ENCODE measurements at places on chromosomes 6 and 20.

- DNase-seq: no peak
These were observed 381.0 kb upstream of the SASH1 start for GRCh38 chr6:147961481-147962141.

- no peak for DNase-seq
These were observed 168.8 kb downstream of the EYA2 start for GRCh38 chr20:47063407-47063806.

- no peak for DNase-seq
These were observed 97.5 kb downstream of the ARMC2 start for GRCh38 chr6:108945681-108946159.

DNA sequence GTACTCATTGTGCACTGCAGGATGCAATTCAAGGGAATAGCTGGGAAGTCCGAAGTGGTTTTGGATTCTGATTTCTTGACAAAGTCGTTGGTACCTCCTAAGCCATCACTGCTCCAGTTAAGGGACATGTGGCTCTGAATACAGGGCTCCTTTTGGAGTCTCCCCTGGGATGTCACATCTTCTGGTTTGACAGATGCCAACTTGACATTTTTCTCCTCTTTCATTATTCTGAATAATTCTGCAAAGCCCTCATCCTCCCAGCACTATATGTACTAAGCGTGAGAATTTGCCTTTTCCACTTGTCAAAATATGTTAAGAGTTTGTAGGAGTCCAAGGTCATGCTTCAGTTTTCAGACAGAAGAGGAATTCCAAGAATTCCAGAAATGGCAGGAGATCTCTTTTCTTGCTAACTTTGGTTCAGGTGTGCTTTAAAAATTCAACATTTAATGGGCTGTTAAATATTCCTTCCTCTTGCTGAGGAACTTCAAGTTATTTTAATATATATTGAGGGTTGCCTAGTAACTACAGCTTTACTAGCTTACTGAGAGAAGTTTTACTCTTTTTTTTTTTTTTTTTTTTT is 38.7 kb downstream of the DOK5 start:
- DNase-seq: no peak

GRCh38 chr6:118246406-118246805 is 301.7 kb upstream of the PLN start:
- no peak for DNase-seq

- no peak for DNase-seq
These were observed 43.5 kb downstream of the KIF6 start for GRCh38 chr6:39681674-39682121.

DNA sequence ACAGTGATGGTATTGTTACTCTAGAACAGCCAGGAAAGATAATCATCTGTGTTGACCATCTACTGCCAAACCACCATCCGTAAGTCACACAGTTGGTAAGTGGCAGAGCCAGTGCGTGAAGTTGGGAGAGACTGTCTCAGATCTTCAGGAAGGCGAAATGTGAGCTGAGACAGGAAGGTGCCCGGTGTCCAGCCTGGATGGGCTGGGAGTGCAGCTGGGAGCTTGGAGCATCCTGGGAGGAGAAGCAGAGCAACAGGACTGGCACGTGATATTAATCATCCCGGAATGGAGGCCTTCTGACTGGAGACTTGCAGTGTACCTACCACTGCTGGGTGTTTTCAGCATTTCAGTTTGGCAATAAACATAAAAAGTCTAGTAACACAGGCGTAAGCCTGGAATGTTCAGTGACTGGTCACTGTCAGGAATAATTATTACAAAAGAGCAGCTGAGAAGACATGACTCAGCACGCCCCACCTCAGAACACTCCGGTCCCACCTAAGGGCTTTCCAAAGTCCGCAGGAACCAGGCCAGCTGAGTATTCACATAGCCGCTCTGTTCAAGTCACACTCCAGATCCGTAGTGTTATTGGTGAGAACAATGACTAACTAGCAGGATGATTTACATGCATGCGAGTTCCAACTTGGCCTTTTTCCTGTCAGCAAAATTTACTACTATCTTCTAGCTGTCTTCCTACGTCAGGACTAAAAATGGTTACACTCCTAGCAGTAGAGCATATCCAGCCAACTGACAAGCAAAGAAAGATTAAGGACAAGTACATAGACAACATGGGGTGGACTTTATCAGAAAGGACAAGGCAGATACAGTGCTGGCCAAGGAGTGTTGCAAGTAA is 45.1 kb upstream of the PNRC1 start:
- DNase-seq: peak; percentile 7

- no peak for DNase-seq
These were observed 359.4 kb downstream of the EPHA7 start for GRCh38 chr6:93059911-93060310.

DNA sequence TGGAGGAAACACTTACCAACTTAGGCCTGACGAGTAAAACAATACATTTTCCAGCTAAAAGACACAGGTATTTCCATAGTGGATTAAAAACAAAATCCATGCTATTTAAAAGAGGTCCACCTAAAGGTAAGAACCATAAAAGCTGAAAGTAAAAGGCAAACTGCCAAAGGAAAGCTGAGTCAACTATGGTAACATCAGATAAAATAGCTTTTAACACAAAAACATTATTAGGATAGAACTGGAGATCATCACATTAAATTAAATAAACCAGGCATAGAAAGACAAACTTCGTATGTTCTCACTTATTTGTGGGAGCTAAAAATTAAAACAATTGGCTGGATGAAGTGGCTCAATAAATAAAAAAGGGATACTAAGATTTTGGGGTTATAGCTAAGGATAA is 166.8 kb upstream of the SLC22A16 start:
- DNase-seq: no peak

GRCh38 chr6:134519465-134519864 is 201.6 kb upstream of the SGK1 start:
- DNase-seq: peak; percentile 89

GRCh38 chr20:11544029-11544678 is 373.5 kb upstream of the BTBD3 start:
- DNase-seq: peak; percentile 65

GRCh38 chr6:54980511-54981275 is 134.1 kb downstream of the FAM83B start:
- no peak for DNase-seq

- DNase-seq: no peak
These were observed 13.3 kb downstream of the PREP start for GRCh38 chr6:105389543-105389942.

DNA sequence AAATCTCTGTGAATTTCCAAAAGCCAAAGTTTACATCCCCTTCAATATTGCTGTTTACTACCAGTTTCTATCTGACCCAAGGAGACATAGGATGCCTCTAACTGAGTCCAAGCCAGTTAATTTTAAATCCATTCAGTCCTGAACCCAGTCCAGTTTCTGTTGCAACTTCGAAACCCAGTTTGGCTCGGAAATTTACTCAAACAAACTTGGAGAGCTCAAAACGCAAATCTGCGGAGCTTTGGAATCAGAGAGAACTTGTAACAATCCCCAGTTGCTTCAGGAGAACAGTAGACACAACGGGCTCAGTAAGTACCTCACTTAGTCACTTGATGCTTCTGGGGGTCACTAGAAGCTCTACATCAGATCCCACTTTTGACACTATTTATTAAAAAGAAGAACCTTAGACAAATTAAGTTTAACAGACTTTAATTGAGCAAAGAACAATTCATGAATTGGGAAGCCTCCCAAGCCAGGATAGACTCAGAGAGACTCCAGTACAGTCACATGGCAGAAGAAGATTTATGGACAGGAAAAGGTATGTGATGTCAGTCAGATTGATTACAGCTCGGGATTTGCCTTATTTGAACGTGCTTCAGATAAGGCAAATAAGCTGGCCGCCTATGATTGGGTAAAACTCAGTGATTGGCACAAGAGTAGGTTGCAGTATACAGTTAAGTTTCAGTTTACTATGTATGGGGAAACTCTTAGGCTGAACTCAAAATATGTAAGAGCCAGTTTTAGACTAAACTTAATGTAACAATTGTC is 118.0 kb downstream of the RFPL4B start:
- no peak for DNase-seq

- no peak for DNase-seq
These were observed 55.0 kb downstream of the SOX4 start for GRCh38 chr6:21648475-21649050.

- no peak for DNase-seq
These were observed 92.5 kb downstream of the MAN1A1 start for GRCh38 chr6:119256978-119257462.

- no peak for DNase-seq
These were observed 52.6 kb downstream of the VSTM2L start for GRCh38 chr20:37955511-37955910.

GRCh38 chr6:111423960-111424846 is 58.8 kb downstream of the REV3L start:
- DNase-seq: peak; percentile 49

DNA sequence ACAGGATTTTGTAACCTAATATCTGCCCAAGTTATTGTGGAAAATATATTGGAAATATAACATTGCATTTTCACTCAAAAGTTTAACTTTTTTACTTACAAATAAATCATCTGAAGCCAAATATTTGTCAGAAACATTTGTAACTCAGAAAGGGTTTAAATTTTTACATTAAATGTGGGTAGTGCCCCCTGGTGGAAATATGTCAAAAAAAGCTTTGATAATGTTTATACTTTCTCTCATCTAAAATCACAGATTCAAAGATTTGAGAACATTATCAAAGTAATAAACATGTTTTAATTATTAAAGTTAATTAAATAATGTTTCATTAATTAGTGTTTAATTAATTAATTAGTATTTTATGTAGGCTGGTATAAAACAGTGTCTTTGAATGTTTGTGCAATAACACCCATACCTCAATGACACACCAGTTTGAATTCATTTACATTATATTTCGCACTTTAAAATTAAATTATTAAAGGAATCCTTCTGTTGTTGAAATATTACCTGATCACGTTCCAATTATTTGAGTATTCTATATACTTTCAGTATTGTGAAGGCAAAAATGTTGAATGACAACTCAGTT is 320.1 kb upstream of the FKBP1C start:
- DNase-seq: no peak

DNA sequence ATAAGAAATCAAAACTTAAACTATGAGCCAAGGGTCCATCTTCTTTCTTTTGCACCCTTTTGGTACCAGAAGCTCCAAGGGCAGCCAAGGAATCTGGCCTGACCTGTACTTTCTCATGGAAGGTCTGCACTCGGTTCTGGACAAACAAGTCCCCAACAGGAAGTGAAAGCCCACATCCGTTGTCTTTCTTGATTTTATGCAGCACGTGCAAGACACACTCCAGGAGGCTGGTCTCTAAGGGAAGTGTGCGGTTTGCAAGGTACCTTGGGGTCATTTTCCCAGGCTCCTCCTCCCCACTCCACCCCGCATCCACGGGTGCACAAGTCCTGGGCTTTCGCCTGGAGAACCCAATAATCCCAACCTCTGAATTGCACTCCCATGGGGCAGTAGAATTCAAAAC is 101.9 kb downstream of the NFATC2 start:
- no peak for DNase-seq

DNA sequence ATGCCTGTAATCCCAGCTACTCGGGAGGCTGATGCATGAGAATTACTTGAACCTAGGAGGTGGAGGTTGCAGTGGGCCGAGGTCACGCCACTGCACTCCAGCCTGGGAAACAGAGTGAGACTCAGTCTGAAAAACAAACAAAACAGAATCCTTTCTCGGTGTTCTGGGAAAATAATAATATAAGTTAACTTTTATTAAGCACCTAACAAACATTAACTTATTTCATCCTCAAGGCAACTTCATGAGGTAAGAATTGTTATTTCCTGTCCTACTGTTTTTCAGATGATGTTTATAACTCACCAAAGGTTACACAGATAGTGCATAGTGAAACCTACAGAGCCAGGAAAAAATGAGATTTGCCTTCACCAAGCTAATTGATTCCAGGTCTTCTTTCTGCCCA is 221.4 kb downstream of the PHACTR1 start:
- DNase-seq: no peak

GRCh38 chr20:51458751-51459439 is 83.6 kb downstream of the NFATC2 start:
- no peak for DNase-seq

DNA sequence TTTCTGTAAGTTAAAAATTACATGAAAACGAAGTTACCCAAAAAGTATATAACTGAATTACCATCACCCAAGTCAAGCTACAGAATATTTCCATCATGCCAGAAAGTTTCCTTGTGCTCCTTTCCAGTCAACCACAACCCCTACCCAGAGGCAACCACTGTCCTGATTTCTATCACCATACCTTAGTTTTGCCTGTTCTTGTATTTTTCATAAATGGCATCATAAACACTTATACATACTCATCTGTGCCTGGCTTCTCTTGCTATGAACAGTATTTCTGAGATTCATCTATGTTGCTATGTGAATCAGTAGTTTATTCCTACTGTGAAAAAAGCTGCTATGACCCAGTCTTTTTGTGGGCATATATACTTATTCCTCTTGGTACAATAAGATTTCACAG is 7.4 kb downstream of the FKBP5 start:
- no peak for DNase-seq

GRCh38 chr6:30341728-30342127 is 3.2 kb upstream of the RPP21 start:
- no peak for DNase-seq

GRCh38 chr6:2876210-2877056 is 26.7 kb downstream of the SERPINB9 start:
- DNase-seq: peak; percentile 98

DNA sequence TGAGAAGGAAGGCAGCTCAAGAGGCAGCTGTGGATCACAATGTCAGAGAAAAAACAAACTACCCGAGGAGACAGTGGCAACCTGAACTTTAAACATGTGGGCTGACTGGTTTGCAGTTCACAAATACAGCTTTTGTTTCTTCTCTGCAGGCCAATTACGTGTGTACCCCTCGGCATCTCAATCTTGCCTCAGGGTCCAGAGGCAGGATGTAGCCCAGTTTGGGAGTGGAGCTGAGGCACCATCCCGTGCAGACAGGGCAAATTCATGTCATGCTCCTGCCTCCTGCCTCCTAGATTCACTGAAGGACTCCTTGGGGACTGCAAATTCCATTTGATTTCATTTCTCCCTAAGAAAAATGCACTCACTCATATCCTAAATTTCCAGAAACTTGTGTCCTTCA is 94.2 kb upstream of the KCNK16 start:
- DNase-seq: no peak

DNA sequence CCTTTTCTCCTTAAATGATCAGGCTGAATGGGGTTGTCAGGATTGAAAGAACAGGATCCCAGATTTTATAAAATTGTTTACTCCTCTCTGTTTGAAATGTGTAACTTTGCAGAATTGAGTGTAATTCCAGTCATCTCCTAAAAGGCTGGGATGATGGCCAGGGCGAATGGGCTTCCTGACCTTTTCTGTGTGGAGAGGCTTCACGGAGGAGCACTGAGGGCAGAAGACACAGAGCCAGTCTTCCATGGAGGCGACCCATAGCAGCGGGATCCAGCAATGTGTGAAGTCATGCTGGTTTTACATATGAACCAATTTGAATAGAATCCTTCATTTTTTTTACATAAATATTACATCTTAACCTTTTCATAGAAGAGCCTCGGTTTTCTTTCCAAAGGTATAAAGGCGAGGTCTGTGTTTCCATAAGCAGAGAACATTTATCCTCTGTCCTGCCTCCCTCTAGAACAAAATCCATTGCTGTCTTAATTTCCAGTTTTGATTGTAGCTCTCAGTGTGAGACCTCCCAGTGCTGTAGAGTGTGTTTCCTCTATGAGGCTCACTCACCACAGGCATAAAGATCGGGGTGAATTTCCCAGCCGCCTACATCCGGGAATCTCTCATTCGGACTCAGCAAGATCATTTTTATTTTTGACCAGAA is 369.7 kb upstream of the FLRT3 start:
- DNase-seq: no peak

- DNase-seq: peak; percentile 25
These were observed 54.4 kb upstream of the CEP85L start for GRCh38 chr6:118705544-118706491.

- no peak for DNase-seq
These were observed 75.8 kb upstream of the AFDN start for GRCh38 chr6:167750956-167751358.

Data from dermis microvascular lymphatic vessel endothelial cell (primary cell).